ENCODE measurements at places on chromosomes 13 and 19. TPM values are rescaled to one million over a fixed set of nuclear protein-coding genes. Genes with fewer than 3 reads are reported as not detected.

ZNF285 gene
- 3.4 TPM for total RNA-seq

TSSK6 gene
- total RNA-seq = 0.96 TPM

TMEM255B gene
- total RNA-seq = 1.1 TPM

RAB3A gene
- total RNA-seq = 2.5 TPM

KLK3 gene
- not detected for total RNA-seq

PTPRH gene
- 6.5 TPM for total RNA-seq

LYL1 gene
- total RNA-seq = 3.3 TPM

TBXA2R gene
- 2.1 TPM for total RNA-seq

GZMM gene
- total RNA-seq = 0.28 TPM

ZNF497 gene
- 0.58 TPM for total RNA-seq

ATP4B gene
- not detected for total RNA-seq

CCL25 gene
- total RNA-seq = not detected

PSG3 gene
- not detected for total RNA-seq

SIGLEC14 gene
- total RNA-seq = not detected

PMIS2 gene
- total RNA-seq = not detected

CACTIN gene
- 33.5 TPM for total RNA-seq

TIMM29 gene
- total RNA-seq = 41.4 TPM

LGALS14 gene
- not detected for total RNA-seq

MADCAM1 gene
- total RNA-seq = under 0.01 TPM

TUBB4A gene
- total RNA-seq = 1.1 TPM

LIPE gene
- 1.4 TPM for total RNA-seq

SH2D3A gene
- under 0.01 TPM for total RNA-seq

LHB gene
- total RNA-seq = not detected

KLK12 gene
- total RNA-seq = not detected

RETN gene
- not detected for total RNA-seq

PGLYRP2 gene
- not detected for total RNA-seq

GIPR gene
- 0.38 TPM for total RNA-seq

SYDE1 gene
- 23.4 TPM for total RNA-seq

ZMYM2 gene
- total RNA-seq = 30.5 TPM

FGF9 gene
- under 0.01 TPM for total RNA-seq

LYPD5 gene
- total RNA-seq = 2.8 TPM

PAF1 gene
- 28.8 TPM for total RNA-seq

ZNF418 gene
- 5.6 TPM for total RNA-seq

POLRMT gene
- 32.0 TPM for total RNA-seq

EXOC3L2 gene
- 0.28 TPM for total RNA-seq

SIGLEC7 gene
- total RNA-seq = not detected

ATF5 gene
- 3.3 TPM for total RNA-seq

TYROBP gene
- not detected for total RNA-seq

VSTM2B gene
- total RNA-seq = 0.28 TPM

CADM4 gene
- 4.2 TPM for total RNA-seq

SLC25A23 gene
- total RNA-seq = 34.4 TPM

ONECUT3 gene
- total RNA-seq = not detected

POSTN gene
- 1,285 TPM for total RNA-seq

DLL3 gene
- under 0.01 TPM for total RNA-seq

SMIM44 gene
- total RNA-seq = not detected

LRRC63 gene
- 0.28 TPM for total RNA-seq

APOC1 gene
- total RNA-seq = 1.3 TPM

CEACAM16 gene
- not detected for total RNA-seq

PDCD2L gene
- 11.0 TPM for total RNA-seq

LTBP4 gene
- total RNA-seq = 7.1 TPM

KASH5 gene
- not detected for total RNA-seq

KLK10 gene
- not detected for total RNA-seq

ATP7B gene
- total RNA-seq = 3.1 TPM

DIRAS1 gene
- total RNA-seq = 0.85 TPM

OPA3 gene
- total RNA-seq = 4.2 TPM

Data from regular cardiac myocyte (primary cell).